ENCODE measurements at places on chromosomes 11 and 22.

DNA sequence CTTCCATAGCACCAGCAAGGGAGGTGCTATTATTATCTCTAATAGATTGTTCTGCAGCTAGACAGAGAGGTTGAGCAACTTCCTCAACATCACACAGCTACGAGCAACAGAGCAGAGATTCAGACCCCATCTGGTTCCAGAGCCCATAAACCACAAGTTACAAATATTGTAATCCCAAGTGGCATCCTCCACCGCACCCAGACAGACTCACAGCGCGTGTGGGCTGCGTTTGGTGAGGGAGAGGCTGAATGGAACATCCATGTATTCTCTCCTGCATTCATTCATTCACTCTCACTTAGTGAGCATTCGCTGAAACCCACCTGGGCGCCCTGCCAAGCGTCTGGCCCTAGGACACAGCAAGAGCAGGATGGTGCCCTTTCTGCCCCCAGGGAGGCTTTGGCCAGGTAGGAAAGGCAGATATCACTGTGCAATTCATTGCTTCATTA lies 33.5 kb downstream of the LIF start:
- no peak for DNase-seq

DNA sequence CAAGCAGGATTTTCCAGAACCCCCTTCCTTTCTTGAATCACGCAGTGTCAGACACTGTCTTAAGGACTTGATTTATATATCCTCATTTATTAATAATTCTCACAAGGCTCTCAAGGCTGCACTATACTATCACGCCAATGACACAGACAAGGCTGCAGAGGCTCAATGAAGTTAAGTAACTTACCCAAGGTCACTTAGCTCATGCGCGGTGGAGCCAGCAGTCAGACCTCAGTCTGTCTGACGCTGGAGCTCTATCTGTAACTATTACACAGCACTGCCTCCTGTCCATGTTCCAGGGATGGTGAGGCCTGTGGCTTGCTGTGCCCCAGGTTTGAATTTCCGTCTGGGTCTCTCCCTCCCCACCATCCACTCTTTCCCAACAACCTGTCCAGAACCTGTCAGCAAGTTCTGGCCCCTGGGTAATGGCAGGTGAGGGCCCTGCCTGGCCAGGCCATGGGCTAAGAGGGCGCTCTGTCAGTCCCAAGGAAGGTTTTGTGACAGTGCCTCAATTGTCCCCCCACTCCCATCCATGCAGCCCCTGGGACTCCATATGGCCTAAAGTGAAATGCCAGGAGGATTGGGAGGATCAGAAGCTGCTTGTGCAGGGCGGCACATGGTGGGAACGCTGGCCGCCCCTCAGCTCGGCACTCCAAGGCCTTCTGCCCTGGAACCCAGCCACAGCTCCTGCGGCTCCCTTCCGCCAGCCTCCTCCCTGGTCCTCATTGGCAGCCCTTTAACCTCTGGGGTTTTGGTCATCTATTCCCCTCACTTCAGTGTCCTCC lies 8.6 kb downstream of the KCNC1 start:
- no peak for DNase-seq

- peak; percentile 96 for DNase-seq
These were observed 4.7 kb downstream of the KLHL35 start for GRCh38 chr11:75428281-75428724.

DNA sequence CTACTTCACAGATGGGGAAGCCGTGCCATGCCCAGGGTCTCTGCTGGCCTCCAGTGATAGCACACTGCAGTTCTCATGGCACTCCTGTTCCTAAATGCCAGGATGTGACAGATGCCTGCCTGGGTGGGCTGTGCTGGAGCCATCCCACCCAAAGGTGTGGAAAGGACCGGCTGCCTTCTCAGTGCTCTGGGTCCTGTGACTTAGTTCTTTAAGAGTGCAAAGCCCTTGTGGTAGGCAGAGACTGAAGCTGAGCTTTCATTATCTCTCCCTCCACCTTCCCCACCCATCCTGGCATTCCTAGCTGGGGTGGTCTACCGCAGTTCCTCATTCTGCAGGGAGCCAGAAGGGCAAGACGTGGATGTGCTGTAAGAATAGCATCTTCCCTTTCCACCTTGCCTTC lies 150.1 kb downstream of the CEP164 start:
- DNase-seq = no peak

DNA sequence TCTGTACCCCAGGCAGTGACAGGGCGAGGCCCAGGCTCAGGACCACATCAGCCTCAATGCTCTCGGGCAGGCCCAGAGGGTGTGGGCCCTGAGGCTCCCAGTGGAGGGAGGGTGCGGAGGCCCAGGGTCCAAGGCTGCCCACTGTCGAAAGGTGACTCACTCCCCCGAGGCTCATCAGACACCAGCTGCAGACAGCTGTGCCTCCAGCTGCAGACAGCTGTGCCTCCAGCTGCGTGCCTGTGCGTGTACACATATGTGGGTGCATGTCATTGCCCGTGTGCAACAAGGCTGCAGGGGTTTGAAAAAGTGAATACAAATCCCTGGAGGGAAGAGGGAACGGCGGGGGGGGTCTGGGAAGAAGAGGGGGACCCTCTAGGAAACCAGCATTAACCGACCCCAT lies 134.3 kb downstream of the BRD1 start:
- DNase-seq = no peak

GRCh38 chr11:112886434-112887370 lies 74.5 kb upstream of the NCAM1 start:
- DNase-seq = no peak

GRCh38 chr11:12685229-12685628 lies 11.0 kb downstream of the TEAD1 start:
- DNase-seq = no peak

DNA sequence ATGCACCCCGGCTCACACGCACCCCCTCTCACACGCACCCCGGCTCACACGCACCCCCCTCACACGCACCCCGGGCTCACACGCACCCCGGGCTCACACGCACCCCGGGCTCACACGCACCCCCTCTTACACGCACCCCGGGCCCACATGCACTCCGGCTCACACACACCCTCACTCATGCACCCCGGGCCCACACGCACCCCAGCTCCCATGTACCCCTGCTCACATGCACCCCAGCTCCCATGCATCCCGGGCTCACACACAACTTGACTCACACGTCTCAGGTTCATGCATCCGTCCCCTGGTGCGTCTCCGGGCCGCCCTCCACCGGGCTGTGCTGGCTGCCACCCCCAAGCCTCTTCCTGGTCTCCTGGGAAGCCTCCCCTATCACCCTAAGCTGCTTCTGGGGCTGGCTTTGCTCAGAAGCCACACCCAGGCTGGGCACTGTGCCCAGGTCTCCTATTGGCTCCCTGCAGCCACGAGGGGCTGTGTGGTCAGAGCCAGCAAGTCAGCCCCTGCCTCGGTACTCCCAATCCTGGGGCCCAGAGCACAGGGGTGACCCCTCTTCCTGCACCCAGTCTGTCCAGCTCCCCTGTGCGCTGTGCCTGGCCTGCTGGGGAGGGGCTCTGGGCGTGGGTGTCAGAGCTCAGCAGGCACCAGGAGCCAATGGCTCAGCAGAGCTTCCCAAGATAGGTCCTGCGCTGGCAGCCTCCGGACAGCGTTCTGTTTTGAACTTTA lies 16.9 kb downstream of the TSPAN4 start:
- peak; percentile 78 for DNase-seq

DNA sequence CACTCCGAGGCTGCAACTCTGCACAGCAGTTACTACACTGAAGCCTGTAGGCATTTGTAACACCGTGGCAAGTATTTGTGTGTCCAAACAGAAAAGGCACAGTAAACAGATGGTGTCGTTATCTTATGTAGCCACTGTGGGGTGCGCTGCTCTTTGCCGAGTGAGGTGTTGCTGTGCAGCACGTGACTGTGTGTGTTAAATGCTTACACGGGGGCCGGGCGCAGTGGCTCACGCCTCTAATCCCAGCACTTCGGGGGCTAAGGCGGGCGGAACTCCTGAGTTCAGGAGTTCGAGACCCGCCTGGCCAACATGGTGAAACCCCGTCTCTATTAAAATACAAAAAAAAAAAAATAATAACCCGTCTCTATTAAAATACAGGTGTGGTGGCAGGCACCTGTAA lies 11.5 kb downstream of the ZBED4 start:
- no peak for DNase-seq

- DNase-seq = no peak
These were observed 78.6 kb upstream of the GRK3 start for GRCh38 chr22:25485626-25486545.

GRCh38 chr11:75142714-75143419 lies 8.0 kb upstream of the SLCO2B1 start:
- peak; percentile 77 for DNase-seq

GRCh38 chr22:18058371-18059093 lies 19.3 kb upstream of the PEX26 start:
- no peak for DNase-seq

GRCh38 chr11:34977089-34977912 lies 60.9 kb downstream of the PDHX start:
- no peak for DNase-seq

DNA sequence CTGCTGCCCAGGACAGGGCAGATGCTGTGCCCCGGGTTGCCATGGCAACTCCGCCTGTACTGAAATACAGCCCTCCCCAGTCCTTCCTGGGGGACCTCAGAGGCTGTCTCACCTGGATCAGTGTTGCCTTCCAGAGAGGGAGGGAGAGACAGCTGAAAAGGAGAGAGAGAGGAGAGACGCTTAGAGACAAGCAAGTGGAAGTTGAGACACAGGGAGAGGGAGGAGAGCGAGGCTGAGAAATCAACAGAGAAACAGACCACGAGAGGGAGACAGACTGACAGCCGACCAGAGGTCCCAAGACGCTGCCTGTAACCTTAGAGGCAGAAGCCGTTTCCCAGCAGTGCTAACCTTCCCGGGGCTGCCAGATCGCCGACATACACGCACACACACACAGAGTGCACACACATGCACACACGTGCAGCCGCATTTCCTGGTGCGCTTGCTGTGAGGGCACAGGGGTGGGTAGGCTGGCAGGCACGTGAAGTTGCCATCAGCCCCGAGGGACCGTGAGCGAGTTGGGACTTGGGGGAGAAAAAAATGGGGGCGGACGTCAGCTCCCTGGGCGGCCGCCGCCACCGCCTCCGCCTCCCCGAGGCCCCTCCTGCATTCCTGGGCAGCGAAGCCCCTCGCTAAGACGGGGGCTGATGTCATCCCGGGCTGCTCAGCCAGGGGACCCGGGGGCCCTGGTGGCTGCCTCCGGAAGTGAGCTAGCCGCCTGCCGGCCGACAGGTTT lies 88.6 kb upstream of the CRYBB3 start:
- DNase-seq = peak; percentile 70

DNA sequence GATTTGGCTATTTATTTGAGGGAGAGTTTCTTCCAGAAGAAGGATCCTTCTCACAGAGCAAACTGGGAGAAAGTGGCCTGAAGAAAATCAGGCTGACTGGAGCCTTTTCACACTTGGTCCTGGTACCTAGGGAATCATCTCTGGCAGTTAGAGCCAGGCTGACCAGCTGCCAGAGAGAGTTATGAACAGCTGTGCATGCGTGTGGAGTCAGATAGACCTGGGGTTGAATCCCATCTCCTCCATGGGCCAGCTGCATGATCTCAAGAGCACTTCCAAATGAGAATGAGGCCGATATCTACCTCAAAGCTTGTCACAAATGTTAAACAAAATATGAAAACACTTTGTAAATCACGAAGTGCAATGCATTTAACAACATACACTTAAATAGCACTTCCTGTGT lies 390.0 kb downstream of the TENM4 start:
- no peak for DNase-seq

DNA sequence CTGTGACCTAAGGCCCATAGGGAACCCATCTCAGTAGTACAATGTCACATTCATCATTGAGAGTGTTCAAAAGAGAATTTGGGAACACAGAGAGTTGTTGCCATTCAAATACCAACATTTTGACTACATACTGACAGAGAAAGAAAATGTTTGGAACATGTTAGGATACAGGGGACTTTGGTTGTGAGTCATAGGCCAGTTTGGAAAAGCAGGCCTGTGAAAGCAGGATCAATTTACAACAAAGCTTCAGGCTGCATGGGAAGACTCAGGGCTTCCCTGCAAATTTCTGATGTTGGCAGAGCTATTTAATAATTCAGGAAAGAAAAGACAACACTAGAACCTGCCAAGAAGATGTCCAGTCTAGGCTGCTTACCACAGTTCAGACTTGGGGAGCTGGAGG lies 374 bp downstream of the NLRP10 start:
- DNase-seq = no peak

GRCh38 chr22:24026733-24027132 lies 15.6 kb downstream of the CABIN1 start:
- DNase-seq = no peak

- DNase-seq = no peak
These were observed 7.4 kb upstream of the GNAZ start for GRCh38 chr22:23062616-23063538.

- no peak for DNase-seq
These were observed 35.9 kb upstream of the TRIM29 start for GRCh38 chr11:120173807-120174206.

- no peak for DNase-seq
These were observed 123.7 kb downstream of the KCNQ1OT1 start for GRCh38 chr11:2576111-2576510.

DNA sequence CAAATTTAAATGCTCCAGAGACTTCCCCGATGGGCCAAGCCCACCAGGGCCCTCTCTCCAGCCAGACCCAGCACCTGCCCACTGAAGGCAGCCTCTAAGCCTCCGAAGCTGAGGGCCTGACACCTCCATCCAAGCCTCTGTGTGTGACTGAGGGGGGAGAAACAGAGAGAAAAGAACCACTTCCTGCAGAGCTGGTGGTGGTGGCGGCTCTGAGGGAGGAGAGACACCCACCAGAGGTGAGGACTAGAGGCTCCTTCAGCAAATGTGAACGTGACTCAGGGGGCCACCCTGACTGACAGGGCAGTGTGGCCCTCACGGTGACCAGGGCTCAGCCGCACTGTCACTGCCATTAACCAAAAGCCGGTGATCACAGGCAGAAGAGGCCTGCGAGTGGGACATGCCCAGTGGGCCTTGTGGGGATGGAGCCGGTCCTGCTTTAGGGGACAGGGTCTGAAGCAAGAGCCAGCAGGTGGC lies 31.0 kb upstream of the CD5 start:
- DNase-seq = no peak

- DNase-seq = no peak
These were observed 396.1 kb downstream of the BRD1 start for GRCh38 chr22:49431551-49431950.

- no peak for DNase-seq
These were observed 15.2 kb downstream of the KDM4D start for GRCh38 chr11:94988748-94989147.

DNA sequence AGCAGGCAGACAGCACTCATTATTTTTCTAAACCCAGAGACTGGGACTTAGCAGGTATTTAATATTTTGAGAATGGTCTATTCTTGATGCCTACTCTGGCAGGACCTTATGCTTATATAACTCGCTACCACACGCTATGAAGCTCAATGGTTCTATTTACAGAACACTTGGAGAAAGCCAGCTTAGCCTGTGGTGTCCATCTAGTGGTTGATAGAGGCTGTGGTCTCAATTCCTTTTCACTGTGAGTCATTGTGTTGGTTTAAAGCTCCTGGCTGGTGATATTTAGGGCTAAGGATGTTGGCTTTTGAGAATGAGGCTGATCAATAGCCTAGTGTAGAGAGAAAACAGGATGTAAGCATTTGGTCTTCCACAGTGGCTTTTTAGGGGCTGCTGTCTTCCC lies 206.4 kb downstream of the DBX1 start:
- DNase-seq = peak; percentile 51

GRCh38 chr11:77035580-77035979 lies 1.4 kb downstream of the B3GNT6 start:
- DNase-seq = no peak

- no peak for DNase-seq
These were observed 100.3 kb downstream of the GUCY1A2 start for GRCh38 chr11:106917973-106918372.

All from frontal cortex (tissue), 4 donors.